Stimulated activated CD4-positive, alpha-beta T cell treated with anti-CD3 and anti-CD28 coated beads, TNF-alpha, amount 100 ng/mL, for 1 hour (primary cell): ENCODE measurements at places on chromosomes 13 and 19.

DNA sequence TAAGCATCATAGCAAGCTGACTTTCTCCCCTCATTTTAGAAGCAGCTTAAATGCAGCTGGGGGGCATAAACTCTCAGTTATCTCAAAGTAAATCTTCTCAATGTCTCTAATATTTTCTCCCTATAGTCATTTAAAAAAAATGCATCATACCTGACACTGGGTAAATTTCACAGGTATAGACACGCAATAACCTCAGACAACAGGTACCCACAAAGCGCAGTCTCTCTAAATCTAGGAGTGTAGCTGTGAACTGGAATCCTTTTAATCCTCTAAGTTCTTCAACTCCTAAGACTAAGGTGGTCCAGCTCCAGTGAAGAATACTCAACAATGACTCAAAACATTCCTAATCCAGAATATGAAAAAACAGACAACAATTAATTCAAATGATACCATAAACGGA is 141.2 kb downstream of the MYCBP2 start:
- DNase-seq: no peak

DNA sequence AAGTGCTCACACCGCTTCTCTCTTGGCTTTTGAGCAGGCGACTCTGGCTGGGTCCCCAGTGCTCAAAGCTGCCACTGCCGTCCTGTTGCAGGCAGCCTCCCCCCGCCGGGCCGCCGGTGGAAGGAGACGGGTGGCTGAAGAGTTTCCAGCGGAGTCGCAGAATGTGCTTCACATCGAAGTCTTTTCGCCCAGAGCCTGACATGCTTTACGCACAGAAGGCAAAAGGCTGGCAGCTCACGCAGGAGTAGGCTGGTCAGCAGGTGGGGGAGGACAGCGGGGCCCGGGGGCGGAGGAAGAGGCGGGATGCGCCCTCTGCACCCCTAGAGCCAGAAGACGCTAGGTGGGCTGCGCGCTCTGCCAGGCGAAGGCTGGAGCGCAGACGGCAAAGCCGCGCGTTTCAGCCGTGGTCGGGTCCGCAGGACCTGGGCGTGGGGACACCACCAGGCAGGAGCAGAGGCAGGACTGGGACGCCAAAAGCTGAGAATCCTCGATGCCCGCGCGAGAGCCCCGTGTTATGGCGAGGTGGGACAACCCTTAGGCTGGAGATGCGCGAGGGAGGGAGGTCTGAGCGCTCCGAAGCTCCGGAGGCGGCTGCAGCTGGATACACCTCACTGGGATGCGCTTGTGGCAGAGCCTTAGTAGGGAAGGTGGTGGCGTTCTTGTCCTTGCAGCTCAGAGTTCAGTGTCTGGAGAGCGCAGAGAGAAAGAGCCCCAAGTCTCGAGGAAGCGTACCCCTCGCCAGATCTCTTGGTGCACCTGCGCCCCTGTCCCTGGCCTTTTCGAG is at the start of gene ATXN8OS:
Gene ATXN8OS (plus strand): TSS at position 329 of the 784 bp plus-strand sequence.
- DNase-seq: no peak

- no peak for DNase-seq
Observed at GRCh38 chr13:49369866-49370265, 74.0 kb downstream of the CAB39L start.

DNA sequence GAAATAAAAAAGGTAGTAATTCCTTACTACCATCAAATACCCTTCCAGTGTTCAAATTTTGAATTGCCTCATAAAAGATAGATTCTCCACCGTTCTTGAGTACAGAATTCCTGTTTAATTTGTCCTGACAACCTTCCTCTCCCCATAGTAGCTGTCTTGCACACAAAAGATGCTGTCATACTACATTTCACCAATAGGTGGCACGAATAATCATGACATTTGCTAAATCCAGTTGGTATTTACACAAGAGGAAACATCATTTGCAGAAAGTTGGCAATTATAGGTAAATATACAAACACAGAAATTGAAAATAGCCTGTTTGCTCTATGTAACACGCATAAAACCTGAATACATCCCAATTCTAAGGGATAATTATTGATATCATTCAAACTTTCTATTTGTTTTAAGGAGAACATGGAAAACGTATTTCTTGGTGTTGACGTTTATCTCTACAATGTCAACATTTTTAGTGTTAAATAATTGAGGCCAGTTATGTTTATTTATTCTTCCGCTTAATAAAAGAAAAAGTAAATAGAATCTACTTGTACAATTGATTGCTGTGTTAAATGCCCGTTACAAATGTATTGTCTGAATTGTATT is 58.3 kb upstream of the CLDN10 start:
- no peak for DNase-seq

GRCh38 chr13:46160471-46161066 is 21.4 kb downstream of the LCP1 start:
- DNase-seq: no peak

DNA sequence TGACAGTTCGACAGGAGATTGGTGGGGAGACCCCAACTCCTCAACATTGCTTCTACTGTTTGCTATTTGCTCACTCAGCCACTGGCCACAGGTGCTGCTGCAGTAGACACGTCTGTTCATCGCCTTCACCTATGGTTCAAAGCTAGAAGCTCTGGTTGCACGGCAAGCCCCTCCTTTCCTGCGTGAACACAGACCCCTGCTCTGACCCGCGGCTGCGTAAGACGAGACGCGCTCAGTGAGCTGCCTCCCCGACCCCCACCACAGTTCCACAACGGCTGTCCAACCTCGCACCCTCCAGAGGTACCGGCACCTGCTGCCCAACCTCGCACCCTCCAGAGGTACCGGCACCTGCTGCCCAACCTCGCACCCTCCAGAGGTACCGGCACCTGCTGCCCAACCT is 6.8 kb downstream of the RASA3 start:
- DNase-seq: no peak

DNA sequence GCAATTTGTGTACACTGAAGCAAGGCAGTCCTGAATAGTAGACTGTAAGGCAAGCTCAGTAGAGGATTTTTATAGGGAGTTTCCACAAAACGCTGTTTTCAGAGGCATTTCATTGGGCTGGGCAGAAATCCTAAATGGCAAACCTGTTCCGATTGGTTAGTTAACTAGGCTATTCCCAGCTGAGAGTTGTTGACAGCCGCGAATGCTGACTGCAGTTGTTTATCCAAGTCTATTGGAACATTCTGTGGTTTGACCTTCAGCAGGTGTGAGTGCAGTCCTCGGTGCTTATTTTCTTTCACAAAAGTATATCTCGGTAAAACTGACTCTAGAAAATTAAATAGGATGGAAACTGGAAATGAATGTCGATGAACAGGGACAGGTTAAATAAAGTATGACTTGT is 45.4 kb downstream of the TPT1 start:
- DNase-seq: no peak

DNA sequence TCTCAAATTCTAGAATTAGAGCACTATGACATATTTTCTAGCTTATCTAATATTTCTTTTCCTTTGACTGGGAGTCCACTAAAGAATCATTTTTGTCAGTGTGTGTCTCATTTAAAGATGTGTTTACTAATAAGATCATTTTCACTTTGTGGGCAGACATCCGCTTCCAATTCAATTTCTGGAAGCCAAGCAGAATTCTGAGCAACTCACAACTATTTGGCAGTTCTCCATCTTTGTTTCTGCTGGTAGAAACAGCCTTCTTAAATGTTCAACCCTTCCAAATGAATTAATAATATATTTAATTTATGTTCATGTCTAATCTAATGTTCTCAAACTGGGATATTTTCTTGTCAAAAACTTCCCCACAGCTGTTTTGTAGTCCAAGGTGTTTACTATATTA is 411.8 kb downstream of the KCTD12 start:
- no peak for DNase-seq

GRCh38 chr19:34990578-34991192 is 9.4 kb upstream of the GRAMD1A start:
- DNase-seq: no peak

GRCh38 chr19:21474671-21475181 is 30.7 kb upstream of the ZNF429 start:
- DNase-seq: no peak

- DNase-seq: no peak
Observed at GRCh38 chr19:12834976-12835757, 788 bp upstream of the RTBDN start.

- no peak for DNase-seq
Observed at GRCh38 chr13:83883061-83883523, 818 bp upstream of the SLITRK1 start.

DNA sequence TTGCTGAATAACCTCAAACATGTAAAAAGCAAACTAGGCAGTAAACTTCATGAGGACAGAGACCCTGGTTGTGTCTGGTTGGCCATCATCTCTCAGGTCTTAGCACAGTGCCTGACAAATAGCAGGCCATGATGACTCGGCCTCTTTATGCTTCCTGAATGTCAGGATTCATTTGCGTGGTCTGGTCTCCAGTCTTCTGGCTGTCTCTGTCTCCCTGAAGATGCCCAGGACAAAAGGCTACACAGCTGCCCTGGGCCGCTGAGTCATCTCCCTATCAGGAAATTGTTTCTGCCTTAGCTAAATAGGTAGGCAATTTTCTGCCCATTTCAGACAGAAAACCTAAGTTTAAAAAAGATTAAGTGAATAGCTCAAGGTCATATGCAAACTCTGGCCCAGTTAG is 84.1 kb upstream of the FNDC3A start:
- no peak for DNase-seq

DNA sequence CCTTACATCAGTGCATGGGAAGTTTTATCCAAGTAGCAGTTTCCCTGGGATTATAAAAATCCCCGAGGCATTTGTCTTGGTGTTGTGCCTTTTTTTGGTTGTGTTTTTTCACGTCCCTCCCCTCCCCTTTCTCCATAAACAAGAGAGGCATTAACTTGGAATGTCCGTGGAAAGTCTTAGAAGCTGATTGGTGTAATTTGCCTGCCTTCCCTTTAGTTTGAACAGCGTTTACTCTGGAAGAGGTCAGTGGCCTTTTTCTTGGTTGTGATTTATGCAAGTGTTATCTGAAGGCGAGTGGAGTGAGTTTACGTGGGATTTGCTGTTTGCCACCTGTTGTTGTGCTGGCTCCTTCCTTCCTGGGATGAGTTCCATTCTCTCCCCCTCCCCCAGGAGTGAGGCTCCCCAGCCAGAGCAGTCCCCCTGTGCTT is 7.2 kb downstream of the ACTN4 start:
- no peak for DNase-seq

DNA sequence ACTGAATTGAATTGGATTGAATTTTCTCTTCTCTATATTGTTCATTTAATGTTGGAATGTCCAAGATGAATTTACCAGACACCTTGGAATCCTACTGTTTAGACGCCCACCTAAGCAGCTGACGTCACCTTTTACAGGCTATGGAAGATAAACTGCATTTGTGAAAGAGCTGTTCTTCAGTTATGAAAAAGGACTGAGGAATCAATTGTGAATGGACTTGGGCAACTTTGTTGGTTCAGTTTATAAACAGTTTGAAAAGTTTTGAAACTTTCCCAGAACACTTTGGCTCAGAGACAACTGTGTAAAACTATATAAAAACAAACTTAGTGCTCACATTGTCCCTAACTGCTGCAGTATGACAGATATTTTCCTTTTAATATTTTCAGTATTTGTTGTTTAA is 590.8 kb upstream of the SPRY2 start:
- no peak for DNase-seq

DNA sequence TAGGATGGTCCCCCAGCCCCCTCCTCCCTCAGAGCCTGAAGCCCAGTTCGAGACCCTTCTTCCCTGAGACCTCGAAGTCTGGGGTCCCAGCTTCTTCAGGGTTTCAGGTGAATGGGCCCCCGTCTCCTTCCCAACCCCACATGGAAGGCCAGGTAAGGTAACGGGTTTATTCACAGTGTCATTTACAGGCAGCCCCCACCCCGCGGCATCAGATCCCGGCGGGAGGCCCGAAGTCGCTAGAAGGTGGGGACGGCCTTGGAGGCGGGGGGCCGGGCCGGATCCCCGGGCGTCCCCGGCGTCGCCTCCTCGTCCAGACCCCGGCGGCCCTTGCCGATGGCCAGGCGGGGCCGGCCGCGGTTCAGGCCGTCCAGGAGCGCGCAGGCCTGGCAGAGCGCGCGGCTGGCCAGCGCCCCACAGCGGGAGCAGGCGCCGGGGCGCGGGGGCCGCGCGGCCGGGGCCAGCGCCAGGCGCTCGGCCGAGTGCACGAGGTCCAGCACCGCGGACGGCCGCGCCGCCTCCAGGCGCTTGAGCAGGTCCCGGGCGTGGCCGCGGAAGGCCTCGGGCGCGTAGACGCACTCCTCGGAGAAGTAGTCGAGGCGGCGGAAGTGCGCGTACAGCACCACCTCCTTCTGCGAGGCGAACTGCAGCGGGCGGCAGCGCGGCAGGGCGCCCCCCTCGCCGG is 9.7 kb downstream of the CTU1 start:
- no peak for DNase-seq

- no peak for DNase-seq
Observed at GRCh38 chr19:42362342-42362741, 27.8 kb downstream of the CNFN start.

DNA sequence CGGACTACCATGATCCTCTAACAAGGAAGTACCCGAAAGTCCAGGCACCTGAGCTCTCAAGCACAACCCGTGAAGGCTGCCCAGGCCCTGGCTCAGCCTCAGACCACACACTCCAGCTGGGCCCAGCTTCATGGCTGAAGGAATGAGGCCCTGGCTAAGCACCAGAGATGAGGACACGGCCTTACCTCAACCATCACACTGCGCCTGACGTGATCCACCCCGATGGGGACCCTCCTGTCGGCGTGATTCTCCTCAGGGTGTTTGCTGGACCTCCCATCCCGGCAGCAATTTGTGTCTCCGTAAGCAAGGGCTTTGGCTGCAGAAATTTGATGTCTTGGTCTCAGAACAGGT is 56.5 kb downstream of the F2RL3 start:
- DNase-seq: no peak

GRCh38 chr19:54247106-54247930 is 4.7 kb upstream of the LILRA6 start:
- no peak for DNase-seq

DNA sequence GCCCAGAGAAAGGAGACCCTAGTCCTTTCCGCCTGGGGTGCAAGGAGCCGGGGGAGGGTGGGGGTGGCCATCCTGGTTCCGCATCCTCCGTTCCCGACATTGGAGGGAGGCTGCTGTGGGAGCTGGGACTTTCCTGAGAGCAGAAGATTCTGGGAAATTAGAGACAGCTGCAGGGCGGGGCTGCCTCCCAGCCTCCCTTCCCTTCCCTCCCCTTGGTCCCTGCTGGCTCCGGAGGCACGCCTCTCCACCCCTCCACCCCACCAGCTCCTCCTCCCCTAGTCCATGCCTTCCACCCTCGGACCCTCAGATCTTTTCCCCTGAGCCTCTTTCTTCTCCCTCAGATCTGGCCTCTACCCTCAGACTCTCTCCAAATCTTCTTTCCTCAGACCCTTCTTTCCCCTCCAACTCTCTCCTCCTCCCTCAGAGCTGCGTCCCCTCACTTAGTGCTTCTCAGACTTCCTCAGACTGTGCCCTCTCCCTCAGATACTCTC is 3.1 kb upstream of the BCL3 start:
- DNase-seq: no peak

GRCh38 chr19:50894478-50895356 is 16.5 kb downstream of the KLK4 start:
- DNase-seq: no peak
